H1 (cell line): ENCODE measurements at places on chromosomes 5 and 9. TPM values are rescaled to one million over a fixed set of nuclear protein-coding genes. Genes with fewer than 3 reads are reported as not detected.

SVEP1 gene
- 0.36 and 0.37 TPM in 2 replicates for total RNA-seq

ZNF618 gene
- total RNA-seq = 28.5 and 31.4 TPM in 2 replicates

SHISAL2B gene
- 8.6 and 10.6 TPM in 2 replicates for total RNA-seq

TMEM215 gene
- 0.36 and 0.67 TPM in 2 replicates for total RNA-seq

FOXE1 gene
- total RNA-seq = not detected in 2 replicates

BTF3 gene
- 754 and 760 TPM in 2 replicates for total RNA-seq

TAL2 gene
- total RNA-seq = 0.65 TPM in 1 of 2 replicates, not detected in the other

KIAA1191 gene
- 88.0 and 96.4 TPM in 2 replicates for total RNA-seq

SCAI gene
- total RNA-seq = 19.8 and 21.8 TPM in 2 replicates

DCAF10 gene
- 11.1 and 15.0 TPM in 2 replicates for total RNA-seq

SPINK6 gene
- not detected in 2 replicates for total RNA-seq

PRSS3 gene
- total RNA-seq = not detected in 2 replicates

SH2D3C gene
- total RNA-seq = 6.4 and 7.3 TPM in 2 replicates

RNF224 gene
- 0.17 TPM in 1 of 2 replicates, not detected in the other for total RNA-seq

SOWAHA gene
- total RNA-seq = 0.09 and 0.10 TPM in 2 replicates

STK32A gene
- total RNA-seq = 1.5 and 2.5 TPM in 2 replicates

HAUS6 gene
- 52.4 and 53.4 TPM in 2 replicates for total RNA-seq

FGF18 gene
- 0.63 and 1.3 TPM in 2 replicates for total RNA-seq

COL27A1 gene
- total RNA-seq = 22.5 and 22.8 TPM in 2 replicates

SPATA31D1 gene
- not detected in 2 replicates for total RNA-seq

PFN3 gene
- not detected in 2 replicates for total RNA-seq

C9 gene
- total RNA-seq = not detected in 2 replicates

FOXD4L6 gene
- 0.13 TPM in 1 of 2 replicates, not detected in the other for total RNA-seq

ANKRD34B gene
- 5.3 and 6.3 TPM in 2 replicates for total RNA-seq

GPR151 gene
- total RNA-seq = not detected in 2 replicates

ZNF354B gene
- 10.8 and 12.4 TPM in 2 replicates for total RNA-seq

NXNL2 gene
- 1.9 and 2.1 TPM in 2 replicates for total RNA-seq

PLCXD3 gene
- total RNA-seq = 0.07 and 0.10 TPM in 2 replicates

CBY3 gene
- 0.39 and 1.4 TPM in 2 replicates for total RNA-seq

UAP1L1 gene
- 5.4 and 5.5 TPM in 2 replicates for total RNA-seq

SYK gene
- total RNA-seq = 4.4 and 5.6 TPM in 2 replicates

IL3 gene
- not detected in 2 replicates for total RNA-seq

PRRT1B gene
- total RNA-seq = 1.1 and 1.2 TPM in 2 replicates

PCDHGC4 gene
- total RNA-seq = 2.4 and 2.6 TPM in 2 replicates

FAM114A2 gene
- total RNA-seq = 9.2 and 9.7 TPM in 2 replicates

GARIN3 gene
- total RNA-seq = not detected in 2 replicates

ZDHHC11B gene
- 1.9 and 2.5 TPM in 2 replicates for total RNA-seq

SLC25A2 gene
- total RNA-seq = not detected in 2 replicates
